ENCODE measurements at places on chromosomes 5 and 9. TPM values are rescaled to one million over a fixed set of nuclear protein-coding genes. Genes with fewer than 3 reads are reported as not detected.
A peak's percentile ranks its signal among the peaks of the same experiment; 100 is the strongest.

GRCh38 chr5:43967165-43967564 is 364.2 kb downstream of the NNT start:
- DNase-seq: no peak

- DNase-seq: peak; percentile 40
These were observed 9.4 kb downstream of the PRELID2 start for GRCh38 chr5:145825751-145826180.

GRCh38 chr5:440401-441201 is 2.4 kb upstream of the EXOC3 start:
- DNase-seq: no peak

DNA sequence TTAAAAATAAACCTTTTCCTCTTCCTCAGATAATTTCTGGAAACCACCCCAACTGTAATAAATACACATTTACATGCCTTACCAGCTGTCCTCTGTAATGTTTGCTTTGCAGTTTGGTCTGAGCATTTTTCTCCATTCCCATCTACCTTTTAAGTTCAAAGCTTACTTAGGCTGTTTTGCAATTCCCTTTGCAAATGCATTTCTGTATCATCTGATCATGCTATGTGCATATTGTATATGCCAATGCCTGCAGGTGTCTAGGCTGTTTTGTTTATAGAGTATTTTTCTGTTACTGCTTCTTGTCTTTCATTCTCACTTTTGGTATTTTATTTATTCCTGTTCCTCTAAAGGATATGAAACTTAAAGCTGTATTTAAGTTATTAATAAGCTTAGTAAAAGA is 86.3 kb downstream of the SLC44A1 start:
- no peak for DNase-seq

- DNase-seq: no peak
These were observed 127.7 kb downstream of the FBXL7 start for GRCh38 chr5:15627647-15628046.

- no peak for DNase-seq
These were observed 19.9 kb downstream of the CDC26 start for GRCh38 chr9:113255438-113255837.

DNA sequence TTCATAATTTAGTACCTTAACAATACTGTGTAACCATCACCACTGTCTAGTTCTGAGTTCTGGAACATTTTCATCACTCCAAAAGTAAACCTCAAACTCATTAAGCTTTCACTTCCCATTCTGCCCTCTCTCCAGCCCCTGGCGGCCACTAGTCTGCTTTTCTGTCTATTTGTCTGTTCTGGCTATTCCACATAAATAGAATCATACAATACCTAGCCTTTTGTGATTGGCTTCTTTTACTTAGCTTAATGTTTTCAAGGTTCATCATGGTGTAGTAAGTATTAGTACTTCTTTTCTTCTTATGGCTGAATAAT is 138.7 kb downstream of the RAPGEF6 start:
- no peak for DNase-seq

GRCh38 chr9:87606841-87607521 is 109.3 kb downstream of the DAPK1 start:
- DNase-seq: peak; percentile 89

DNA sequence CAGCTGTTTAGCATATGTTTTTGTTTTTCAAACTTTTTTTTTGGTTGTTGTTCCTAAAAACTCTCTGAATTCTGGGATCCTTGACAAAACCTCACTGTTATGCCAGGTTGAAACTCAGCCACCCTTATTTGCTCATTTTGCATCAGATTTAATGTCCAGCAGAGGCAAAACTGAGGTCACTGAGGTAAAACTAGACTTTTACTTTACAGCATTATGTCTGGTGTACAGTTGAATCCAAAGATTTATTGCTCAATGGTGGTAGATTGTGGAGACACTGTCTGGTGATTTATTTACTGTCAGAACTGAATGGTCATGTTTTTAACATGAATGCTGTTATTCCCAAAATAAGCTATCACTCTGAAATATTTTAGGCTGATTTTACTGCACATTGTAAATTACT is 87.9 kb downstream of the FBXL7 start:
- DNase-seq: no peak

- no peak for DNase-seq
These were observed 96.1 kb downstream of the SEMA6A start for GRCh38 chr5:116478491-116478890.

DNA sequence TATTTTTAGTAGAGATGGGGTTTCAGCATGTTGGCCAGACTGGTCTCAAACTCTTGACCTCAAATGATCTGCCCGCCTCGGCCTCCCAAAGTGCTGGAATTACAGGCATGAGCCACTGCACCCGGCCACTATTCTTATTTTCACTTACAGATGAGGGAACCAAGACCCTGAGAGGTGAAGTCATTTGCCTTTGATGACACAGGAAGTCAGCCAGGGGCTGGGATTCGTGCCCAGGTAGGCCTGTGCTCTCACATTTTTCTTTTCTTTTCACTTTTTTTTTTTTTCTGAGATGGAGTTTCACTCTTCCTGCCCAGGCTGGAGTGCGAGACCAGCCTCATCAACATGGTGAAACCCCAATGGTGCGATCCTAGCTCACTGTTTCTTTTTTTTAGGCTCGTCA is 22.2 kb downstream of the ENG start:
- no peak for DNase-seq

DNA sequence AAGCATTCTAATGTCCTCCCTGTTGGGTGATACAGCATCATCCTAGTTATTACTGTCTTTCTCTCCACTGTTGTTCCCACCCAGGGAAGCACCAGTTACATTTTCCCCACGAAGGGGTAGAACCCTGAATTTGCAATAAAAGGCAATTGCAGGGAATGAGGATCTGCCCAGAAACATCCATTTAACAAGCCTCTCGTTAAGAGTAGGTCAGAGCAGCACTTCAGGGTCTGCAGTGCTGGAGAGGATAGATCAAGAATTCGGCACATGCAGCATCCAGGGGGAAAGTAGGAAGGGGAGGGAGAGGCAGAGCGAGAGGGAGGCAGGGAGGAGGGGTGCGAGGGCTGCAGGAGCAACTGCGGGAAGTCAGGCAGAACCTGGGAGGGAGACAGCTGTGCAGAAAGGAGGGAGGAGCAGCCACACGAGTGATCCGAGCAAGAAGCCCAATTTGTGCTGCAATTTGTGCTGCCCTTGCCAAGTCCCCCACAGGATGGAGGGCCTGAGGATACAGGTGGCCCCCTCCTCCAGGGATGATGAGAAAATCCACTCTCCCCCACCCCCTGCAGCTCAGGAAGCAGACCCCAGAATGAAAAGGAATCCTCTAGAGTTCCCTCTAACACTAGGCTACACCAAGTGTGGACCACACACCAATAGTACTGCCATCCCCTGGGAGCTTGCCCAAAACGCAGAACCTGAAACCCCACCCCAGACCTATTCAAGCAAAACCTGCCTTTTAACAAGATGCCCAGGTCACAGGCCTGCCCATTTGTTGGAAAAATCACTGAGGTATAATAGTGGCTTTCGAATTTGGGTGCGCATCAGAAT is 62.2 kb downstream of the EPB41L4B start:
- no peak for DNase-seq

GRCh38 chr5:68708156-68708841 is 385.5 kb upstream of the SLC30A5 start:
- no peak for DNase-seq

DNA sequence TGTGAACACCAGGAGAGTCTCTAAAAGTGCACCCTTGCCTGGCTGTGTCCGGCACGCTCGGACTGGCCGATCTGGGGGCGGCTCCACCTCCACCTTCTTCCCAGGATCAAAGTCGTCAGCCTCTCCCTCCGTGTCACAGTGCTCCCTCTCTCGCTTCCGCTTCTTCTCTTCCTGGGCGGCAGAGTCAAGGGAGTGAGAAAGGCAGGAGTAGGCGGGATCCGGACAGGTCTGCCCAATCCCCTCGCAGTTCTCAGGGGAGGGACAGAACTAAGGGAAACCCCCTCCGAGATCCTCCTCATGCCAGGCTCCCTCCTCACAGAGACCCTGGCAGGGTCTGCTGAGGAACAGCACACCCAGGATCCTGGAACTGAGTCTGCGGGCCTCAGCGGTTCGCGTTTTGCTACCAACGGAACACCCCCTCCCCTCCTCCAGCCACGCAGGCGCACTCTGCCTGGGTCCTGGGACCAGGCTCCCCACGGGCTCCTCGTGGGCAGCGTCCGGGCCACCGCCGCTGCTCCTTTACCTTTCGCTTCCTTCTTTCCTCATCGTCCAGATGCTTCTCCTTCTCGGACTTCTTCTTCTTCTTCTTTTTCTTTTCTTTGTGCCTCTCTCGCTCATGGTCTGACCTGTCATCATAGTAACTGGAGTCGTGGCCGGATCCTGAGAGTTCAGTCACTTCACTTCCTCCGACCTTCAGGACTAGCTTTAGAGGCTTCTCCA is 1.3 kb downstream of the BRD9 start:
- no peak for DNase-seq

DNA sequence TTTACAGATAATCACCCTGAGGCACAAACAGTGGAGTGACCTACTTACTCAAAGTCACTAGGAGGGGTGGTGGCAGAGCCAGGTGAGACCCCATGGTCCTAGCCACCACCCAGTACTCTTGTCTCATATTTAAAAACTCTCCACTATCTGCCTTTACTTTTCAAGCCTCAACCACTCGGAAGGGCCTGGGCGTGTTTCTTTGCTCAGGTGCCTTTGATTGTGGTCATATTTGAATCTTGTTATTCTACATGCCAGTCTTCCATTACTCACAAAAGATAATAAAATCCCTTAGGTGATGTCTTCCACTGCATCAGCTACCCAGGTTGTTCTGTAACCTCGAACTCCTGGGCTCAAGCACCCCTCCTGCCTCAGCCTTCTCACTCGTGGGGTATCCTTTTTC is 20.7 kb upstream of the TRIM36 start:
- no peak for DNase-seq

DNA sequence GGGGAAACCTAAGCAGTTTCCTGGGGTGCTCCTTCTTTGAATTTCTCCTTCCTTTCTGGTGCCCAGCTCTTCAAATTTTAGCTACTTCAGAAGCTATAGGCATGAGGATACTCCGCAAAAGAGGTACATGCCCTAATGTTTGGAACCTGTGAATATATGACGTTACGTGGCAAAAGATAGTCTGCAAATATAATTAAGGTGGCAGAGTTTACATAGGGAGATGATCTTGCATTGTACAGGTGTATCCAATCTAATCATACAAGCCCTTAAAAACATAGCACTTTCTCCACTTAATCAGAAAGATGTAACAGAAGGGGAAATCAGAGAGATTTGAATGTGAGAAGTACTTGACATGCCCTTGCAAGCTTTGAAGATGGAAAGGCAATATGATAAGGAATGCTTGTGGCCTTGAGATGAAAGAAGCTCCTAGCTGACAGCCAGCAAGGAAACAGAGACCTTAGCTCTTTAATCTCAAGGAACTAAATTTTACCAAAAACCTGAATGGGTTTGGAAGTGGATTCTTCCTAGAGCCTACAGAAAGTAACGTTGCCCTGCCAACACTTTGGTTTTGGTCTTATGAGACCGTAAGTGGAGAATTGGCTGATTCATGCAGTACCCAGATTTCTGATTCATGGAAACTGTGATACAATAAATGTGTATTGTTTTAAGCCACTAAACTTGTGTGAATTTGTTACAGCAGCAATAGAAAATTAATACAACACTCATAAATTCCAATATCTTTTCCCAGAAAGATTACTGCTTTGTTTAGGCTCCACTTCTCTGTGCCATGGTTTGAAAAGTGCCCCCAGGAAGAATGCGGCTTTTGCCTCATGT is 268.4 kb downstream of the FAM170A start:
- DNase-seq: no peak

DNA sequence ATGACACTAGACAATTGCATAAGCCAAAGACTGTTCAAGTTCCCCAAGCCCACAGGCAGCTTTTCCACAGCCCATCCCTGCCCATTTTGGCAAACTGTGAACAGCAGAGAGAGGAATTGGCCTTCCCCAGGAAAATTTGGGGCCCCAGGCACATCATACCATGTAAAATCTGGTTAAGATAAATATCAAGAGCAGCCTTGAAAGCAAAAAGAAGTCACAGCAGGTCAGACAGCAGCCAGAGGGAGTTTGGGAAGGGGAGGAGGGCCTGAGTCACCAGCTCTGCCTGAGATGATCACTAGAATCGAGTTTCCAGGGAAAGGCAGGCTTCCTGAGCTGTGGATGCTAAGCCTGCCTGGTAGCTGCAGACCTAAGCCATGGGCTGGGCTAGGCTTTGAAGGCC is 179.2 kb downstream of the RFK start:
- peak; percentile 80 for DNase-seq

- no peak for DNase-seq
These were observed 40.3 kb upstream of the TNFAIP8 start for GRCh38 chr5:119315516-119315949.

GRCh38 chr5:140106101-140106500 is 7.8 kb upstream of the PURA start:
- DNase-seq: peak; percentile 45

GRCh38 chr5:169795338-169795737 is 158.3 kb downstream of the DOCK2 start:
- no peak for DNase-seq

GRCh38 chr9:84339962-84340361 is 596 bp downstream of the SLC28A3 start:
- peak; percentile 51 for DNase-seq

DNA sequence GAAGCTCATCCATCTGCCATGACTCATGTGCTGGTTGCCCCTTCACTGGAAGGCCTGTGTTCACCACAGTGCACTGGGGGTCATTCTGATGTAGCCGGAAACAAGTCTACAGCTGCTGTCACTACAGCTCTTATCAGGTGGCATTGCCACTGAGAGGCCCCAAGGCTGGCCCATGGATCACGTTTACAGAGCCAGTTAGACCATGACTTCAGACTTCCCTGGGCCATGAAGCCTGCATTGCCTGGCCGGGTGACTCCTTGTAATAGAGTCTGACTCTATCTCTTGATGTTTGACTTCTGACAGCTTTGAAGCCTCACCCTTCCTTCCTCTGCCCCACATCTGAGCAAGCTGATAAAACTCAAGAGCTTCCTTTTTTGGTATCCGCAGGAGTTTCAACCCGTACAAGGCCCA is 473.5 kb upstream of the DAP start:
- DNase-seq: no peak

DNA sequence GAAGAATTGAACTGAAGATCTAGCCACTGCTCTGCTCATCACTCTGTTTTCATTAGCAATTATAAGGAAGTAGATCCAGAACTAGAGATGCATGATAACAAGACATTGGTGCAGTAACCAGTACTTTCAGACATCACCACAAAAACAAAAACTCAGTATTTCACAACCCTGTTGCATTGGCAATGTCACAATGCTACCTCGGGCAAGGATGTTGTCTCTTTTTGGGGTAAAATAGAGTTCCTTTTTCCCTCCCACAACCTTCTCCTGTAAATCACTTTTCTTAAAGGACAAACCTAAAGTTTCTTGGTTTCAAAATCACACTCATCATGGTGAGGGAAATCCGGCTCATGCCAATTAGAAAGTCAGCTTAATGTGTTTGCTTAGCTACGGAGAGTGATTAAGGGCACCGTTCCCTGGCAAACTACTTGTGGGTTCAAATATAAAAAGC is 420.1 kb upstream of the MEF2C start:
- DNase-seq: no peak

GRCh38 chr5:125603321-125603720 is 819.9 kb upstream of the GRAMD2B start:
- DNase-seq: no peak

- DNase-seq: peak; percentile 77
These were observed 62.6 kb downstream of the NEK6 start for GRCh38 chr9:124320062-124320973.

Gene WNK2
- total RNA-seq: 44.6 TPM

Gene ACOT12
- total RNA-seq: not detected

Gene CER1
- total RNA-seq: not detected

Gene CDH9
- not detected for total RNA-seq

Gene LCN10
- total RNA-seq: 0.94 TPM

Gene SIT1
- not detected for total RNA-seq

Gene TMEM141
- total RNA-seq: 83.6 TPM

Gene PCDHB4
- 0.09 TPM for total RNA-seq

Gene RGS7BP
- not detected for total RNA-seq

Gene TBC1D9B
- total RNA-seq: 148 TPM

Gene CANX
- 792 TPM for total RNA-seq
